ENCODE measurements at places on chromosomes 11 and 22.

- peak; percentile 65 for DNase-seq
These were observed 14.9 kb downstream of the EIF4ENIF1 start for GRCh38 chr22:31474743-31475142.

DNA sequence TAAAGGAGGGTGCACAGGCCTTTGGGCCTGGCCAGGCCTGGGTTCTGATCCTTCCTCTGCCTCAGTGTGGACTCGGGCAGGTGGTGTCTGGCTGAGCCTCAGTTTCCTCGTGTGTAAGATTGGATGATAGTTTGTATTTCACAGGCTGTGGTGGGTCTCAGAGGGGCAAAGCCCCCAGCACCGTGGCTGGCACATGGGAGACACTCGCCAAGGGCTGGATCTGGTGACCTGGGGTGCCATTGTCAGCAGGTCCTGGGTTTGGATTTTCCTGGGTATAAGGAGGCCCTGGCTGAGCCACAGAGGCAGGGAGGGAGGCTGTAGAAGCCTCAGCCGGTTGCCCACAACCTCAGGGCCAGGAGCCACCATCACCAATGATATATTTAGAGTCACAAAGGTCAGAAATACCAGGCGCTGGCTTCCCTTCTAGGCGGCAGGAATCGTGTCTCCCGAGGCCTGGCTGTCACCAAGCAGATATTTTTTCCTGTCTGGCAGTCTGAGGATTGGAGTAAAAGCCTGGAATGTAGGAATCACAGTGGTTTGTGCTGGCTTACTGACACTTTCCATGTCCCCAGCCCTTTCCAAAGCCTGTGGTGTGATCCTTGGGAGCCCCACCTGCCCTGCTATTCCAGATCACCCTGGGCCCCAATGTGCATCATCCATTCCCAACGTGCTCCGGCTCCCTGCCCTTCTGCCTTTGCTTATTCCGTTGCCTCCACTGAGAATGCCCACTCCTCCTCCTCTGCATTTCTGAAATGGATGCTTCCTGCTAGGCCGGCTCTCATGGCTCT is 15.6 kb downstream of the KCNC1 start:
- no peak for DNase-seq

GRCh38 chr11:33825854-33826560 is 51.7 kb upstream of the FBXO3 start:
- no peak for DNase-seq

- DNase-seq = no peak
These were observed 51.9 kb upstream of the EIF3D start for GRCh38 chr22:36580846-36581245.

GRCh38 chr11:124896821-124897391 is 759 bp downstream of the ROBO4 start:
- peak; percentile 40 for DNase-seq

DNA sequence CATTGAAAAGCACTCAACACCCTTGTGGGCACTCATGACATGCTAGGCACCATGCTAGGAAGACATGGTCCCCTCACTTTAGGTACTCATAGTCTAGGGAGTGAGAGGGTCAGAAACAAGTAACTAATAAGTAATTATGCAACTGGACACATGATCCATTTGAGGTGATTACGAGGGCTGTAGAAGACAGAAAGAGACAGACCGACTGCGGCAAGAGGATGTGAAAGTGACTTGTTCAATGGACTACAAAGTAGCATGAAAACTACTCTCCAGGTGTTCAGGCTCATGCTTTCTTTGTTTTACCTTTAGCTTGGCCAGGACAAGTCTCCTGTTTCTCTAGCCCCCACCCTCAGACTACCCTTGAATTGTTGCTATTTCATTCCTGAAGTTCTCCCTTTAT is 310.8 kb upstream of the SORL1-AS1 start:
- DNase-seq = no peak

DNA sequence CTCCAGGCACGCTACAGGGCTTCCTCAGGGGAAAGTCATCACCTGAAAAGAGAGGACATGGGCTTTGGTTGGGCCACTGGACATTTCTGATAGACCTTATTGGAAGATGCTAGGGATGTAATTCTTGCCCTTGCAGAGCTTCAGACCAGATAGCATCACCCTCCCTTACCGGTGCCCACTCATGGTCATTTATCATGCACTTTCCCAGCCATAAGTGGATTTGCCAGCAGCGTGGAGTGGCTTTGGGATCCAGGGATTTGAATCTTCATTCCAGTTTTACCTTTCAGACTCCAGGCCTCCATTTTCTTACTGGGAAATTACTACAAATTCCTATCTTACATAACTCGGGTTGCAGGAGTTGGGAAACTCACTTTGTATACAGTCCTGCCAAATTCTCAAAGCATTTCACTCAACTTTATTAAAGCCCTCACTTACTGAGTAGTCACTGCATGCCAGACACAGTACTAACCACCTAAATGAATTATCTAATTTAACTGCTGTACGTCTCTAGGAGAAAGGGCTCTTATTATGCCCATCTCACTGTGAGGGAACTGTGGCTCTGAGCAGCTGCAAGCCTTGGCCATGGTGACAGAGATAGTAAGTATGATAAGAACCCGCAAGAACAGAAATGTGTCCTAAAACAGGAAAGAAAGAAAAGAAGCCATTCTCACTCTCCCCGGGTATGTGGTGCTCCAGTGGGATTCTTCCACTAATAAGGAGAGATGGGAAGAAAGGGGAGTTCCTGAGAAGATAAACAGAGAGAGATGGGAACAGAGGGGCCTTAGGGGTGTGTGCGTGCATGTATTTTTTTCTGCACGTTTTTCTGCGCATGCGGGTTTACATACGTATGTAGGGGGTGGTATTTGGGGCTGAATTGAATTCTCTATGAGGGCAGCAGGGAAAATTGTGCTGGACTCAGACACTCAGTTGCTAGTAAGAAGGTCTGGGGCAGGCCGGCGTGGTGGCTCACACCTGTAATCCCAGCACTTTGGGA is 9.7 kb downstream of the CHRM1 start:
- DNase-seq = no peak

DNA sequence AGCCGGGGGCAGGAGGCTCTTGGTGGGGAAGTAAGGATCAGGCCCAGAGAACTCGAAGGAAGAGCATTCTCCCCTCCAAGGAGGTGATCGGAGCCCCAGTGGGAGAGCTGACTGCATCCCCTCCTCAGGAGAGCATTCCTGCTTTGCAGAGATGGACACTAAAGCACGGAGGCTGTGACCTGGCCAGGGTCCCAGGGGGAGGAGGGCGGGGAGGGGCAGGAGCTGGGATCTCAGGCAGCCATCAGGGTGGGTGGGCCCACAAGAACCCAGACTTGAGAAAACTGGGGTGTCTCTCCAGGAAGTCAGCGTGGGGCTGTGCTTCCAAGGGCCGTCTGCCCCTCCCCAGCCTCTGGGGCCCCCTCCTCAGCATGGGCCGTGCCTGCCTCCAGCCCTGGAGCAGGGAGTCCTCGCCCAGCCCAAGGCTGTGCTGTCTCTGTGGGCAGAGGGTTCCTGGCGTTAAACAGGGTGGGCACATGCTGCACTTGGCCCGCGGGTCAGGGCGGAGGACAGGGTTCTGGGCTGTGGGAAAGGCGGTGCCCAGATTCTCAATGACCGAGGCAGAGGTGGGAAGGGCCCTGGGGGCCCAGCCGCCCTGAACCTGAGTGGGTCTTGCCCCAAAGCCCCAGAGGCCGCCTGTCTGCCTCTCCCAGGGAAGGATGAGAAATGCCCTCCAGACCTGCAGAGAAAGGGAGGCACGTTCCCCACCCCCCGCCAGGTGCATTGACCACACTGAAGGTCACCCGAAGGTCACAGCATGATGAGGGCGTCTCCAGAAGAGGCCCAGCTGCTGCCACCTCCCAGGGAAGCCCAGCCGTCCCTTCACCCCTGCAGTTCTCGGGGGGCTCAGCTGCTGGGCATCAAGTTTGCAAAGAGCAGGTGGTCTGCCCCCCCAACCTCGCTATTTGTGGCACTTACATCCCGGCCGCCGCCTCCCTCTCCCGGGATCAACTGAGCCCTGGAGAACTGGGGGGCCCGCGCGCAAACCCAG is 643 bp downstream of the CEND1 start:
- DNase-seq = no peak

- DNase-seq = no peak
These were observed 888.0 kb downstream of the BRD1 start for GRCh38 chr22:48939441-48940265.

- no peak for DNase-seq
These were observed 744.3 kb downstream of the NTM start for GRCh38 chr11:132114743-132115142.

DNA sequence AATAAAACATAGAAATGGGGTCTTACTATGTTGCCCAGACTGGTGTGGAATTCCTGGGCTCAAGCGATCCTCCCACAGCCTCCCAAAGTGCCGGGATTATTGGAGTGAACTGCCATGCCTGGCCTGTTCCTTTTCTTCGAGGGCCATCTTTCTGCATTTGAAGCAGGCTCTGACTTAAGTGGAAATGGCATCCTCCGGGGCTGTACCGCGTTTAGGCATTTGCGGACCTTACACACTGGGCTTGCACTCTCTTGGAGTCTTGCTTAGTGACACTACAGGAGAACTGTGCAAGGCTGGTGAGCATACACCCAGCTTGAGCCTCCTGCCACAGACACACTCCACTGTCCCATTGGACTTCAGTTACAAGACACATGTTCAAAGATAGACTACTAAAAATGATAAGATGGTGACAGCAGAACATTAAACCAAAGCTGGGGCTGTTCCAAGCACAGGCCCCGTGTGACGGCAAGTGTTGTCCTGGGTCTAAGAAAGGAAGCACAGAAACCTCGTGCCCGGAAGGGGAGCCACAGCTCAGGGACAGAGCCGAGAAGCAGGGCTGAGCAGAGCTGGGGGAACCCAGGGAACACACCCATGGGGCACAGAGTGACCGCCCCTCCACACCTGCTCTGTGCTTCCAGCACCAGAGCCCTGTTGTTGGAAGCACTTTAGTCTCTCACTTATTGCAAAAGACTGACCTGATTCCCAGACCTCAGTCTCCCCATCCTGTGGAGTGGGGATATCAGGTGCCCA is 59.0 kb upstream of the SHANK2 start:
- no peak for DNase-seq

DNA sequence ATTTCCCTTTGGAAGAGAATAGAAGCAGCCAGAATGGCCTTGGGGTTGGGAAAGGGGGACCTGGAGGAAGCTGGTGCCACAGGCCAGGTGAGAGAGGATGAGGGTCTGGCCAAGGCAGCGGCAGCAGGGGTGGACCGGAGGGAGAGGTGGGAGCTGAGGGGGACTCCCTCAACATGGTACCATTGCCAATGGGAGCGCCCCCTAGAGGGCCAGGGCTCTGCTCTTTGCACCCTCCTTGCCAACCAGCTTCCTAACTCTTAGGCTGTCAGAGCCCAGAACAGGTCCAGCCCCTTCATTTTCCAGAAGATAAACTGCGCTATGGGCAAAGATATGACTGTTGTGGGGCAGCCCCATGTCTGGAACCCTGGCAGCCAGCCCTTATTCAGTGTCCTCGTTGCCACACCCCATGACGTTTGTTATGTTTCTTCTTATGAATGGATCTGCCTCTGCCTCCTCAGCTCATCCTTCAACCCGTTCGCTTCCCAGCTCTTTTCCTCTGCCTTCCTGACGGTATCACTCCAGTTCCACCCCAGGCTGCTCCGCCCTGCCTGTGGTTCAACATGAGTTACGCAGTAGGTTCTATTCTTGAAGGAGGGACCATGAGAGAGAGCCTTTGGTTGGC is 185.2 kb downstream of the GRIK4 start:
- DNase-seq = no peak

DNA sequence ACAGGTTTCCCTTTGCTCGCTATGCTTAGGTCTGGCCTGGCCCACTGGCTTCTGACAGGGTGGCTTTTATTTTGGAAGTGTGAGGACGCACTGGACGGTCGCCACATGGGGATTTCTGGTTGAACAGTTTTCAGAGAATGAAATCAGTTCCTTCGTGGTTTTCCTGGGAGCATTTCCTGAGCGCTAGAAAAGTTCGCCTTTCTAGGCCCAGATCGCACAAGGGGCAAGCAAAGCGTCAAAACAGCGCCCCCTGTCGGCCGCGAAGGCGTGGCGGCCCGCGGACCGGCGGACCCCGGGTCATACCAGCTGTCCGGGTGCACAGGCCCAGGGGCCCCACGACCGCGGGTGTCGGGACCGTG is 12.7 kb upstream of the CYP2R1 start:
- no peak for DNase-seq

- DNase-seq = no peak
These were observed 73.4 kb upstream of the HMGXB4 start for GRCh38 chr22:35183917-35184316.

GRCh38 chr11:3859373-3859881 is 4.0 kb downstream of the STIM1 start:
- DNase-seq = no peak
